Smooth muscle cell of the pulmonary artery (primary cell): ENCODE measurements at places on chromosomes 13 and 19. TPM values are rescaled to one million over a fixed set of nuclear protein-coding genes. Genes with fewer than 3 reads are reported as not detected.

NCCRP1 gene
- not detected in 2 replicates for total RNA-seq

GPR4 gene
- 0.53 and 0.78 TPM in 2 replicates for total RNA-seq

DKKL1 gene
- not detected in 2 replicates for total RNA-seq

HPN gene
- 0.07 TPM in 1 of 2 replicates, not detected in the other for total RNA-seq

MEDAG gene
- 21.9 and 54.2 TPM in 2 replicates for total RNA-seq

DYRK1B gene
- total RNA-seq, result 16.3 and 16.8 TPM in 2 replicates

LYL1 gene
- total RNA-seq, result 0.91 and 1.3 TPM in 2 replicates

LRG1 gene
- not detected in 2 replicates for total RNA-seq
